Globus pallidus (tissue), 1 donor: ENCODE measurements at places on chromosomes 5 and 9.

- DNase-seq = no peak
Observed at GRCh38 chr5:179414459-179415261, 69.4 kb upstream of the ADAMTS2 start.

- no peak for DNase-seq
Observed at GRCh38 chr9:2199999-2200796, 185.1 kb downstream of the SMARCA2 start.

- no peak for DNase-seq
Observed at GRCh38 chr9:37596504-37596903, 4.1 kb upstream of the TOMM5 start.

DNA sequence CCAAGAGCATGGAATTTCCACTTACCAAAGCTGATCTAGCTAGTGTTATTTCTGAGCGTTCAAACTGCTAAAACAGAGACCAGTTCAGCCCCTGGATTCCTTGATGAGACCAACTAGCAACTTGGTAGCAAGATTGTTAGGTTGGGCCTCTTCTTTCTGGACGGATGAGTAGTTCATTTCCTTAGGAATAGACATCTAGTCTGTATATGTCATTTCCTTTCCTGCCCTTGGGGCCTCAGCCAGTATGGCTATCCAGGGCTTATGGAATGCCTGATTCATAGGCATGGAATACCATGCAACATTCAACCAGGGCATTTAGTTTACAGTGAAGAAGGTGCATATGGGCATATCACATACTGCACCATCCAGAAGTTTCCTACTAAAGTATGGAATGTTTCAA, 14.5 kb upstream of the LPAR1 start:
- no peak for DNase-seq

DNA sequence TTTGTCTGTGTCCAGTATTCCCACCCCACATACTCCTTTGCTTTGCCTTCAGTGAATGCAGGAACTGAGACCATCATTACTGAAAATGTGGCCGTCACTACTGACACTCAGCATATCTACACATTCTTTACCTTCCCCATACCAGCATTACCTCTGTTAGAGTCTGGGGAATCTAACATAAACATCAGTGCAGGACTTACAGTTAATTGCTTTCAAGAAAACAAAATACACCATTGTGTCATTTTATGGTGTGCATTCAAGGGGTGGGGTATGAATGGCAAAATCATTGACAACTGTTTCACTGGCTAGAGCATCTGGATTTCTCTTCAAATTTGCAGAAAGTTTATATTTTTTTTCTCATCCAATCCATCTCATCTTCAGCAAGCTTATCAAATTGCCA, 731.4 kb upstream of the RIOK2 start:
- DNase-seq = no peak

DNA sequence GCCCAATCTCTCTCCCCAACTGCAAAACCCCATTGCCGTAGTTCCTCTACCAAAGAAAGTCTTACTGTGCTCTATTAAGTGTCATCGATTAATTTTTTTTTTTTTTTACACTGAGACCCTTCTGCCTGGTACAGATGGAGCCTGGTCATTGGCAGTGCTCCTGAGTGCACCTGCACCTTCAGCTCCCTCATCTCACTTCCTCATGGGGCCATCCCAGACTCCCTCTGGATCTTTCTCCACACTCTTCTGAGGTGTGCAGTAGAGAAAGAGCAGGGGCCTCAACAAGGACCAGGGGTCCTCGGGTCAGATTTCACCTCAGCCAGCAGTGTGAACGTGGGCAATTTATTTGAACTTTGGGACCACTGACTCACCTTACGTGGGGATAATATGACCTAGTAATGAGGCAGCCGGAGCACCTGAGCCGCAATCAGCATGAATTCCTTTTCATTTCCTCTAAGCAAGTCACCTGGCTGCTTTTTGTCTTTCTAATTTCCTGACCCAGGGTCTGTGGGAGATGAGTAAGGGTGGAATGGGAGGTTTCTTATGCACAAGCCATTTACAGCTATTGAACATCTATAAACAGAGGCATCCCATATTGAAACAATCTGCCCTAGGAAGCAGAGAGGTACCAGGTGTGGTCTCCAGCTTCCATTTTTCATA, 22.3 kb upstream of the GABRP start:
- no peak for DNase-seq

DNA sequence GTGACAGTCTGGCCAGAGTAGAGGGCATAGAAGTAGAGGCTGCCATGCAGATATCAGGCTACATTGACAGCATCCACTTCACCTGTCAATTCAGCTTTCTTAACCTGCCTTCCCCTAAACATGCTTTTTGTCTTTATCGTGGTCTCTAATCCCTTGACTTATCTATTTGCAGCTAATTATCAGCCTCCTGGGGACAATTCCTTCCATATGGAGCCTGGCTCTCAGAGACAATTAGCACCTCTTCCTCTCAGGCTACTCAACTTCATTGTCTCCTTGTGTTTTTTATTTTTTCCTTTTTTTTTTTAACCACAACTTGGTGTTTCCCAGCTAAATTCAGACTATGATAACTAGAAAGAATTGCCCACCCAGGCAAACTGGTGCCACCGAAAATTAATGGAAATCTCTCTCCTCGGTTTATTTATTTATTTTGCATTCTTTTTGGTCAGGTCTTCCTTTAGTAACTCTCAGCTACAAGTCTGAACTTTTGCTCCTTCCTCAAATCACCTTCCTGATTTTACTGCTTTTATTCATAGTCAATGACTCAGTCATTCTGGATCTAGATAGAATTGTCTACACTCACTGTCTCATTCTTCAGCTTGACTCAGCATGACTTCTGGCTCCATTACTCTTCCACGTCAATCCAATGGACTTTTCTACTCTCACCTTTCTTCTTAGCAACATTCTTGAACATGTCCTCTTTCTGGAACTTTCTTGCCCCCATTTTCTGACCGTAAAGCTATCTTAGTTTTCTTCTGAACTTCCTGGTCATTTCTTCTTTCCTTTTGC, 63.0 kb upstream of the BASP1 start:
- DNase-seq = no peak

GRCh38 chr9:121831869-121832268, 180.4 kb downstream of the DAB2IP start:
- DNase-seq = no peak

DNA sequence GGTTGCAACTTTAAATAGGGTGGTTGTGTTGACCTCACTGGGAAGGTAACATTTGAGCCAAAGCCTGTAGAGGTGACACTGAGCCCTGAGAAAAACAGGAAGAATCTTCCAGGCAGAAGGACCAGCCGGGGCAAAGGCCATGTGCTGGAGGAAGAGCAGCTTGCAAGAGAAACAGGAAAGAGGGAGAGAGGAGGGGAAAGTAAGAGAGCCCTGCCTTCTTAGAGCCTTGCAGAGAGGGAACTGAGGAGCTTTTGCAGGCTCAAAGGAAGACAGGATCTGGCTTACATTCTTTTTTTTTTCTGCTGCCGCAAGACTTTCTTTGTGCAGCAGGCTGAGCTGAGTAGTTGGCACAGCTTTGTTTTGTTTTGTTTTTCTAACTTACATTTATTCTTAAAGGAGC, 17.4 kb downstream of the C9orf153 start:
- no peak for DNase-seq

DNA sequence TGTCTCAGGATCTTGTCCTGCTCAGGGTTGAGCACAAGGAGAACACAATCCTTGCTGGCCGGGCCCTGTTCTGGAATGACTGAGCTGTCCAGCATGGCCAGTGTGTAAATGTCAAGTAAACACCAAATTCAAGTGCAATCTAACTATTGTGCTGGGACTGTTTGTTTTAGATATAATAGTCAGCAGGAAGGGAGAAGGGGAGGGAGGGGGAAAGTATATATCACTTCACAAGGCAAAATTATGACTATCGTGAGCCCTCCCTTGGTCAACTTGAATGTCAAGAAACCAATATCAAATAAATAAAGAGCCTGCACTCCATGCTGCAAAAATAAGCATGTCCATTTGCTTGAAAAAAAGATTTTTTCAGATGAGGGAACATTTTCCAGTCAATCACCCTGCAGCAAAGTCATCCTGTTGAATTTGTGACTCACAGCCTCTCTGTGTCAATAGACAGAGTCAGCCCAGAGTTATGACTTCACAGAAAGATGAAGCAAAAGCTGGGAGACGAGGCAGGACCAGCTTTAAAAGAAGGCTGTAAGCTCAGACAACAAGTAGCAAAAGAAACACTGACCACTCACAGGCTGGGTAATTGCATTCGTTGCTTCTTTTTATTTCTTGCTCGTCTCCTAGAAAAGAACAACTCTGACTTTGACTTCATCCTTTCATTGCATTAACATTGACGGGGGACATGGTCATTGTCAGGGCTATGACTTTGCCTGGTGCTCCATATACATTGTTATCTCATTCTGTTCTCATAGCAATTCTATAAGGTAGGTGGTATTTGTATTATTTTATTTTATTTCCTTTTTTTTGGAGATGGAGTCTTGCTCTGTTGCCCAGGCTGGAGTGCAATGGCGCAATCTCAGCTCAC, 15.3 kb upstream of the KLF4 start:
- DNase-seq = no peak

DNA sequence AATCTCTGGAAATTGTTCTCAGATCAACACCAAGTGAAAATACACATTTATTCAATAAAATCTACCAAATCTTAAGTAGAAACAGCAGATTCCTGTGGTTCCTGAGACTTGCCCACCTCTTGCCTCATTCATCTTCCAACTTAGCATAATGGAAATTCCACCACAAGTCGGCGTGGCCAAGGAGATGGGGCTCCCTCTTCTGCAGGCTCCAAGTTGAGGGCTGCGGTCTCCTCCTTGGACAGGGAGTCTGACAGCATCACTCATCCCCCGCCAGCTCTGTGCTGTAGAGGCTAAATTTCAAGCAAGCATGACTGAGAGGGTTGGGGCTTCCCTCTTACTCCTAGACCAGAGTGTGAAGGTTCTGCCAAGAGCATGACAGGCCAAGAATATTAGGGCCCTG, 273.7 kb downstream of the DIRAS2 start:
- DNase-seq = no peak

DNA sequence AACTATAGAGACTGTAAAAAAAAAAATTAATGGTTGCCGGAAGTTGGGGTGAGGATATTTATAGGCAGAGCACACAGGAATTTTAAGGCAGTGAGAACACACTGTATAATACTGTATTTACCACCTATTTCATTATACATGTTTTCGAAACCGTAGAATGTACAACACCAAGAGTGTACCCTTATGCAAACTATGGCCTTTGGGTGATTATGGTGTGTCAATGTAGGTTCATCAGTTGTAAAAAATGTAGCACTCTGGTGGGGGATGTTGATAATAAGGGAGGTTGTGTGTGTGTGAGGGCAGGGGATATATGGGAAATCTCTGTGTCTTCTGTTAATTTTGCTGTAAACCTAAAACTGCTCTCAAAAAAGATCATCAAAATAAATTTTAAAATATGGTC, 791.7 kb upstream of the CDH10 start:
- DNase-seq = no peak

- DNase-seq = no peak
Observed at GRCh38 chr5:150077060-150077459, 9.3 kb downstream of the CSF1R start.

- DNase-seq = peak; percentile 10
Observed at GRCh38 chr5:154444556-154445421, 1.0 kb upstream of the SAP30L start.

GRCh38 chr9:2802494-2802921, 41.4 kb downstream of the PUM3 start:
- no peak for DNase-seq

- no peak for DNase-seq
Observed at GRCh38 chr5:33184367-33184766, 256.4 kb upstream of the TARS1 start.

GRCh38 chr5:143057580-143057999, 287.4 kb downstream of the ARHGAP26 start:
- DNase-seq = no peak

DNA sequence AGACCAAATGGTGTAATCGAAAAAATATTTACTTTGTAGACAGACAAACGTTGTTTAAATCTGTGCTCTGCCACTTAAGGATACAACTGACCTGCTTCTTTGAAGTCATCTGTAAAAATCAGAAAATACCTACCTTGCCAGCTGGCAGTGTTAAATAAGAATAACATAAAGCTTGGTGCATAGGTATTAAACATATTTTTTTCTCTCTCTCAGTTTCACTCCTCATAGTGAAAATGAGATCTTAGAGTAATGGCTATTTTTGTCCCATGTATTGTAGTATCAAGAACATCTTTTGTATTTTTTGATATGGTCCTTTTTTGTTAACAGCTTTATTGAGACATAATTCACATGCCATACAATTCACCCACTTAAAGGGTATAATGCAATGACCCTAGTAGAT, 17.9 kb upstream of the RANBP17 start:
- DNase-seq = no peak

DNA sequence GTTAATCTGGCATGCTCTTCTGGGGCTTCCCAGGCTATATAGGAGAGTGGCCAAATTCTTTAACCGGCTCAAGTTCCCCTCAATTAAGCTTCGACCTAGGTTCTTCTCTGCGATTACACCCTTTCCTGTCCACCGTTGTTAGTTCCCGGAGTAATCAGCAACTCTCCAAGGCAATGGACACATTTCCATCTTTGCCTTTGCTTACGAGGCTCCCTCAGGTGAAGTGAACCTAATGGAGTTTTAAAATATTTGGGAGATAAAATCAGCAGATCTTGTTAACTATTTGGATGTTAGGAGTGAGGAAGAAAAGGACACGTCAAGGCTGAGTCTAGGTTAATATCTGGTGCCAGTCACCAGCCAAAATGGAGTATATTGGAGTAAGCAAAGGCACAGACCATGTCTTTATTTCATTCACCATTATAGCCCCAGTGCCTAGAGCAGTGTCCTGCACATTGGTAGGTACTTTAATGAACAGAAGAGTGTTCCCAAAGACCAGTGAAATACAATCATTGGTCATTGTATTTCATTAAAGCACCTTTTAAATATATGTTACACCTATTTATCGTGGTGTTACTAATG, 515 bp downstream of the UTP15 start:
- no peak for DNase-seq

DNA sequence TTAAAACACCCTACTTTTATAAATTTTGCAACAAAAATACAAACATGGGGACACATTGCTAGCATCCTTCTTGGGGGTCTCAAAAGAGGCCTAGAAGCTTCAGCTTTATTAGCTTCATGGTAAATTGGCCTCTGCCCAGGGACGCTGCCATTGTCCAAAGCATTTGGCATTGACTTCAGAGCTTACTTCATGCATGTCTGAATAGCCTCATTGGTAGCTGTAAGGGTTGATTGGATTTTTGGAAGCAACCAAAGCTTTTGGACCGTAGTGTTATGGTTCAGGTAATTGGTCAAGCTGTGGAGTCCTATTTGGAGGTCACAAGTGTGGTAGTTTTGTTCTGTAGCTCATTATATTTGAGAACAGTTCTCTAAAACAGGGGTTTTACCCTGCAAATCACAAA, 411.7 kb upstream of the SLC24A2 start:
- no peak for DNase-seq

- no peak for DNase-seq
Observed at GRCh38 chr9:97856857-97857605, 4.0 kb downstream of the FOXE1 start.

DNA sequence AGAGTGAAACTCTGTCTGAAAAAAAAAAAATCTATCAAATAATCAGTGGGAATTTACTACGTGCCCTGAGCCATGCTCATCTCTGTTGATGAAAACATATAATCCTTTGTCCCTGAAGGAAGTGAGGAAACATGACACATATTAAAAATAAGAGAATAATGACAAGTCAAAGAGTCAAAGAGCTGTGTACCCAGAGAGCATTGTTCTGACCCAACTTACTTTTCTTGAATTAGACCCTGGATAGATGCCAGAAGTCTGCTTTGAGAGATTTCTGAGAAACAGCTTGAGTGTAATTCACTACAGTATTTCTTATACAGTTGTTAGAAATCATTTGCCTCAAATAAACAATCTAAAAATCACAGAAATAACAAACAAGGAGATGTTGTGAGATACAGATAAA, 490.0 kb upstream of the PIK3R1 start:
- DNase-seq = no peak
